Posterior cingulate gyrus (tissue), 11 donors: ENCODE measurements at places on chromosomes 2 and 18.

- DNase-seq: no peak
Measured at GRCh38 chr18:76643996-76644395, 149.0 kb upstream of the ZNF516 start.

DNA sequence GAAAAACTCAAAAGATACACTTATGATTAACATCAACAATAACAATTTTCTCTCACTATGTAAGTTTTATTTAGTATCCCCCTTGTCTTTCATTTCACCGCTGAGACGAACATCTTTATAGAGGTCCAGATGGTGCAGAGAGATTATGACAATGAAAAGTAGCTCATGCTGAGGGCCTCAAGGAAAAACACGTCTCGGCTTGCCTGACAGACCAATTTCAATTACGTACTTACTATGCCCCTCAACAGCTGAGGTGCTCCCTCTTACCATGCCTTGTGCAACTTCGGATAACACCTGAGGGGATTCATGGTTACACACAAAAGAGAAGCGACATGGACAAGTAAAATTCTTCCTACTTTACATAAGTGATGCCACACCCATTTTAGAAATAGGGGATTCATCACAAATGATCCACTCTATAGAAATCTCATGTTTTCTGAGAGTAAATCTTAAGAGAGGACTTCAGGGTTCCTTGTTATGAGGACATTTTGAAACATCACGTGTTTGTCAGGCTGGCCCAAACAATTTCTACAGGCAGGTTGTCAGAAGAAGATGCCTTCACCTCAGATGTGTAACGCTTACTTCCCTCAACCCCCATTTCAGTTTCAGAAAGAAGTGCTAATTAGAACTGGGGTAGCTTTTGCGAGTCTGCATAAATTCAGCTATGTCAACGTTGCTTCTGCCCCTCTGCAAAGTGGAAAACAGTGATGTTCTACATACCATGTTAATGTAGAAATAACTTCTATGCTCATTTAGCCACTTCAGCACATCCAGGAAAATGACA, 191.4 kb downstream of the NRXN1 start:
- no peak for DNase-seq

DNA sequence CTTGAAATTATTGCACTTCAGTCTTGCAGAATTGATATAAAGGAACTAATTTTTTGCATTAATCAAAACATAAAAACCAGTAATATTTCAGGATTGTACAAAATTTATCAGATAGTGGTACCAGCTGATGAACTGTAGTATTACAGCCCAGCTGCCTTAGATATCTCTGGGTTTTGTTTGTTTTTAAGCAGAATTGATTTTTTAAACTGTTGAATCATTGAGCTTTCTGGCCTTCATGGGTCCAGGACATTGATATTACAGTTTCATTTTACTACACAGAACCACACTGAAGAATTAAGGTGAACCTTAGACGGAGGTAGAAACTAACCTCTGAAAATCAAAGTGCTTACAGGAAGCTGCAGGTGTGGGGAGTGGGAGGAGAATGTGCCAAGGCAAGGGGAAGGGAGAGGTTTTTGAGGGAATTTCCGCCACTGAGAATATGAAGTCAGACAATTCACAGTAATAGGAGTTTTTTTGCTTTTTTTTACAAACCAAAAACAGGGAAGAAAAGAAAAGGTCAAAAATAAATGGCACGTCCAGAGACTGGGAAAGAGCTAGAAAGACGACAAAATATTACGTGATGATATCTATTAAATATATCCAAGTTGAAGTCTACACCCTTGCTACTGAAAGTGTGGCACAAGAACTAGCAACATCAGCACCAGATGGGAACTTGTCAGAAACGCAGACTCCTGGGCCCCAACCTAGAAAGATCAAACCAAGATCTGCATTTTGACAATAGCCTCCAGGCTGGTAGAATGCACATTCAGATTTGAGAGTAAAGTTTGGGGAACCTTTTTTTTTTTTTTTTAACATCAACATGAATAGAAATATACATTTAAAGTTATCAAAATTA, 40.8 kb upstream of the SPAG16 start:
- no peak for DNase-seq

- no peak for DNase-seq
Measured at GRCh38 chr2:101310090-101310833, 1.8 kb upstream of the RNF149 start.

GRCh38 chr2:55048508-55049042, 1.7 kb downstream of the RTN4 start:
- no peak for DNase-seq
